ENCODE measurements at places on chromosomes 1 and 21.

- DNase-seq: no peak
Observed at GRCh38 chr1:241533326-241534115, 1.3 kb downstream of the KMO start.

- DNase-seq: no peak
Observed at GRCh38 chr1:58585581-58586151, 8.6 kb upstream of the TACSTD2 start.

- no peak for DNase-seq
Observed at GRCh38 chr1:204837440-204838084, 33.1 kb upstream of the NFASC start.

DNA sequence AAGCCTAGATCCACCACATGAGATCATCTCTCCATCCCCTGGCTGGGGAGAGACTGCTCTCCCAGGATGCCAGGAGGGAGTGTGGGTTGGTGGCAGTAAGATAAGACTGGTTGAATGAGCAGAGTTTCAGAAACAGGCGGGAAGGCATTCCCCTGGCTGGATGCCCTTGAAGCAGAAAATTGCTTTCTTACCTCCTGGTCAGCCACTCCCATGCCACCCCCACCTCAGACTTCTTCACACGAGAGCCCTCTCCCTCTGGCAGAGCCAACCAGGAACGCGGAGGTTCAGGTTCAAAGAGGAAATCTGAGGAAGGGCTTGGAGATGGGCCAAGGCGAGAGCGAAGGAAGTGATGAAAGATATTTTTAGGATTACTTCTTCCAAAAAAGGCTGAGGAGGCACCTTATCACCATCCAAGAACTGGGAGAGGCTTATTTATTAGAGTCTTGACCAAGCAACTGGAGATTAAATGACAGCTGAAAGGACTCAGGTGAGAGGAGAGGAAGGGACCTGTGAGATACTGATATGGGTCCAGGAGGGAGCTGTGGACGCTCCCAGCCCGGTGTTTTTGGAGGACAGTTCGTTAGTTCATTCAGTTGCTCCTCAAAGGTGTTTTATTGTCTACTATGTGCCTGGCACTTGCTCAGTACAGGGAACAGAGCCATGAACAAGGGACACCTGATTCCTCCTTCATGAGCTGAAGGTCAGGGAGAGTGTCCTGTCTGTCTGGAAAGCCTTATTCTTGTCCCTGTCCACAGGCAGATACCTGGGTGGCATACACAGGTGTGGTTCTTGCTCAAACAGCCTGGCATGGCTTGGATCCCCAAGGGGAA lies 18.9 kb upstream of the SLC26A9 start:
- no peak for DNase-seq

DNA sequence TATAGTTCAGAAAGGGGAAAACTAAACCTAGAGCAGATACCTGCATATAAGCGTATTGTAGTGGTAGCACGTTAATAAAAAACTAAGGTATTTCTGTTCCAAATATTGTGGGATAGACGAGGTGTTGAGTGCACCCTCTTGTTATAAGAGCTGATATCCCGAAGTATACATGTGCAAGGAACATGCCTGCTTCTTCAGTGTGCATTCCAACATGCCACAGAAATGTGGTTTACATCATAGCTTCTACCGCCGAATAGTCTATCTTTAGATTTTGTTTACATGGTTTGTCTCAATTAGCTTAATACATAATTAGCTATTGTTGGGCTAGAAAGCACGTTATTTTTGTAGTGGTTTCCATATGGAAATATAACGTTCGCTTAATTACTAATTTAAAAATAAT lies 2.2 kb downstream of the CHRM3 start:
- DNase-seq: no peak

GRCh38 chr1:76901158-76901767 lies 34.0 kb downstream of the ST6GALNAC5 start:
- DNase-seq: no peak

GRCh38 chr1:170510163-170510562 lies 21.8 kb upstream of the GORAB start:
- no peak for DNase-seq

DNA sequence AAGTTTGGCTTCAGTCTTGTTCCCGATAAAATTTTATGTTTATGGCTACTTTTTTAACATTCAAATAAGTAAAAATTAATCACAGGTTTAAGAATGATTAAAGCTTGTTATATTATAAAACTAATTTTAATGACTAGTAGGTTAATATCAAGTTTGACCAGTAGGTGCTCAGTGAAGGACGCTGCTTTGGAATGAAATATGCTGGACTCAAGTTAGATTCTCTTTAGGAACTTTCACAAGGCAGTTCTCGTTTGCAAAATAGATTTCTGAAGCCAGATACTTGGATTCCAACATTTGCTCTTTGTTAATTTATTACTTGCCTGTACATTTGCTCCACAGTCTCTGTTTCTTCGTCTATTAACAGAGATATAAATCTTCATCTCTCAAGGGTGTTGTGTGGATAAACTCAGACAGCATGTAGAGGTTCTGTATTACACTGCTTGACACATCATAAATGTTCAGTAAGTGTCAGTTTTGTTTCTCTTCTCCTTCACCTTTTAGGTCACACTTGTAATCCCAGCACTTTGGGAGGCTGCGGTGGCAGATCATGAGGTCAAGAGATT lies 432.8 kb upstream of the CHRM3 start:
- DNase-seq: no peak

All from lower leg skin (tissue), 4 donors.